T-cell (primary cell): ENCODE measurements at places on chromosomes 3 and 15. TPM values are rescaled to one million over a fixed set of nuclear protein-coding genes. Genes with fewer than 3 reads are reported as not detected.

TAGLN3 gene
- total RNA-seq, result not detected

GNAT1 gene
- not detected for total RNA-seq

LEKR1 gene
- 3.3 TPM for total RNA-seq

ISL2 gene
- 0.26 TPM for total RNA-seq

TRPM1 gene
- total RNA-seq, result not detected

RBPMS2 gene
- 0.16 TPM for total RNA-seq

ERC2 gene
- total RNA-seq, result not detected

KBTBD13 gene
- total RNA-seq, result not detected

MAGEL2 gene
- total RNA-seq, result not detected

STRC gene
- 3.8 TPM for total RNA-seq

SLC27A2 gene
- total RNA-seq, result 0.70 TPM

CHDH gene
- total RNA-seq, result 1.5 TPM

PIGX gene
- total RNA-seq, result 20.7 TPM

CFAP92 gene
- total RNA-seq, result 0.13 TPM

CSTA gene
- not detected for total RNA-seq

GOLGA8T gene
- 0.72 TPM for total RNA-seq

PLA2G4B gene
- total RNA-seq, result 55.8 TPM

PPM1L gene
- total RNA-seq, result 5.6 TPM

NEIL1 gene
- 27.4 TPM for total RNA-seq

SPTSSB gene
- total RNA-seq, result 0.12 TPM

SLC12A8 gene
- 0.96 TPM for total RNA-seq

CCDC54 gene
- not detected for total RNA-seq

STAB1 gene
- 1.7 TPM for total RNA-seq

SPINK8 gene
- total RNA-seq, result not detected

SEMA7A gene
- total RNA-seq, result 4.7 TPM

TF gene
- total RNA-seq, result 9.8 TPM

RBP2 gene
- total RNA-seq, result not detected

SAMMSON gene
- not detected for total RNA-seq
